Effector memory CD4-positive, alpha-beta T cell (primary cell): ENCODE measurements at places on chromosomes 2 and 18.

- no peak for DNase-seq
Observed at GRCh38 chr2:45974056-45974455, 322.6 kb downstream of the PRKCE start.

- no peak for DNase-seq
Observed at GRCh38 chr2:106189325-106189724, 4.8 kb downstream of the UXS1 start.

- DNase-seq, result no peak
Observed at GRCh38 chr2:226151157-226151556, 648.5 kb downstream of the IRS1 start.

DNA sequence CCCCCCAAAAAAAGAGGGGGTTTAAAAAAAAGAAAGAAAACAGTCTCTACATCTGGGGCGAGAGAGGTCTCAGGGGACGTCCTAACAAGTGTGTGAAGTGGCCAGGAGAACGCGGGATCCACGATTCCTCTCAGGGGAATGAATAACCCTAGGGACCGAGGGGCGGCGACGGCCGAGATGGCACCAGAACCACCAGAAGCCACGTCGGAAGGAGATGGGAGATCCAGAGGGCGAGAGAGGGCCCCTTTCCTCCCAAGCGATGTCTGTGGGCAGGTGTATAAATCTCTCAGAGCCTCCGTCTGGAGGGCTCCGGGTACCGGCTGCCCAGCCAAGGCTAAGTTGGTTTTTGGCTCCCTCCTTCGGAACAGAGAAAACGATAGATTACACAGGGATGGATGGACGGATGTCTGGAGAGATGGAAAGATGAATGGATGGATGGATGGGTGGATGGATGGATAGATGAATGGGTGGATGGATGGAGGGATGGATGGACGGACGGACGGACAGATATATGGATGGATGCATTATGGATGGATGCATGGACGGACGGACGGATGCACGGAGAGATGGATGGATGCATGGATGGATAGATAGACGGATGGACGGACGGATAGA lies 1.7 kb downstream of the EPHA4 start:
- no peak for DNase-seq

- DNase-seq, result no peak
Observed at GRCh38 chr2:227485429-227485828, 13.5 kb downstream of the AGFG1 start.

DNA sequence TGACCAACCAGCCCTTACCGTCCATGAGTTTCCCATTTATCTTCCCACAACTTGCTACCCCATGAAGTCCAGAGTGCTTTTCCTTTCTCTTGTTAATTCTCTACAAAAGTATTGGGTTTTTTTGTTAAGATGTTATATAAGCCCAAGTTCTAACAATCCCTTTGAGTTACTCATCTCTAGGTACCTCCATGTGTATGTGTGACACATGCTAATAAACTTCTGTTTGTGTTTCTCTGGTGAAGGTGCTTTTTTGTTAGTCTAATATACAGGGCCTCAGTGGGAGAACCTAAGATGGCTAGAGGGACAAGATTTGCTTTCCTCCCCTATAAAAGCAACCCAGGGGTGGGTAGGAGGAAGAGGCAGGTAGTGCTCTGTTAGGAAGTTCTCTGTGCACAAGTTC lies 31.8 kb upstream of the RMDN2 start:
- DNase-seq, result no peak

DNA sequence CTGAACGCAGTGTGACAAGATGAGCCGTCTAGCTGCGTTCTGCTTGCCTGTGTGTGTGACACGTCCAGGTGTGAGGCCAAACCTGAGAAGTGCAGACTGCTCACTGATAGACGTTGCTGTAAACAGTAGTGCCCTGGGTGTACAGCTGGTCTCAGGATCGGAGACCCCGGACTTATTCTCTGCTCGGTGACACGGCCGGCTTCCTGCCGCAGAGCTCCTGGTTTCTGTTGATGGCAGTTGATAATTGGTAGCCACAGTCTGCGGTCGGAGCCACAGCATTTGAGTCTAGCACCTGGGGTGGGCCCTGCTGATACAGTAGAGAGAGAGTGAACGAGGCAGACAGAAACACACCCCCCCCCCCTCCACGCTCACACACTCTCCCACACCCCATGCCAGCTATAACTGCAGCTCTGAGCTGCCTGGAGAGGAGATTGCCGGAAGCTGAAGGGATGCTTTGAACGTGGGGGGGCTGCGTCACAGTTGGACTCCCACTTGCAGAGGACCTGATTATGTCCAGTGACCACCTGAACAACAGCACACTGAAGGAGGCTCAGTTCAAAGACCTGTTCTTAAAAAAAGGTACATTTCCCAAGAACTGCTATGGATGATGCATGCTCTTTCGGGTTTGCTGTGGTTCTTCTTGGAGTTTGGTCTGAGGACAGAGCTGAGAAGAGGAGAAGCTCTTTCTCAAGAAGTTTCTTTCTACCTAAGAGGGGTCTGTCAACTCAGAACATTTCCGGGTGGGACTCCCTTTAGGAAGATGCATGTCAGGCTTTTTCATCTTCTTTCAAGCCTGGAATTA lies 114.0 kb downstream of the FAM210A start:
- DNase-seq, result peak; percentile 66

GRCh38 chr18:8858888-8859511 lies 153.6 kb downstream of the MTCL1 start:
- no peak for DNase-seq
